ENCODE measurements at places on chromosomes 11 and 22.

- DNase-seq = no peak
Measured at GRCh38 chr11:9849389-9849788, 185.5 kb downstream of the SWAP70 start.

DNA sequence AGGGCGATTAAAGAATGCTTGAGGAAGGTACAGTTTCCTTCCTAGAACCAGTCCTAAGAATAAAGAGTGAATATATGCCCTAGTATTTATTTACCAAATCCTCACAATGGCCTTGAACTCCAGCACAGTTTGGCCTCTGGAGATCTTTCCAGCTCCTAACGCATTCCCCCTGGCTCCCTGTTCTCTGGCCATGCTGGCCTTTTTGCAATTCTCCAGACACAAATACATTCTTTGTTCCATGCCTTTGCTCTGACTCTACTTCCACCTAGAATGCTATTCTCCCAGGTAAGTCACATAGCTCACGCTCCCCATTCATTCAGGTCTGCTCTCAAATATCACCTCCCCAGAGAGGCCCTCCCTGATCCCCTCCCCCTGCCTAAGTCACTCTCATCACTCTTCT is 3.7 kb upstream of the DGKZ start:
- DNase-seq = no peak

- no peak for DNase-seq
Measured at GRCh38 chr22:45880091-45880715, 96.8 kb downstream of the WNT7B start.

GRCh38 chr11:91373497-91373896 is 851.1 kb upstream of the FAT3 start:
- DNase-seq = no peak

DNA sequence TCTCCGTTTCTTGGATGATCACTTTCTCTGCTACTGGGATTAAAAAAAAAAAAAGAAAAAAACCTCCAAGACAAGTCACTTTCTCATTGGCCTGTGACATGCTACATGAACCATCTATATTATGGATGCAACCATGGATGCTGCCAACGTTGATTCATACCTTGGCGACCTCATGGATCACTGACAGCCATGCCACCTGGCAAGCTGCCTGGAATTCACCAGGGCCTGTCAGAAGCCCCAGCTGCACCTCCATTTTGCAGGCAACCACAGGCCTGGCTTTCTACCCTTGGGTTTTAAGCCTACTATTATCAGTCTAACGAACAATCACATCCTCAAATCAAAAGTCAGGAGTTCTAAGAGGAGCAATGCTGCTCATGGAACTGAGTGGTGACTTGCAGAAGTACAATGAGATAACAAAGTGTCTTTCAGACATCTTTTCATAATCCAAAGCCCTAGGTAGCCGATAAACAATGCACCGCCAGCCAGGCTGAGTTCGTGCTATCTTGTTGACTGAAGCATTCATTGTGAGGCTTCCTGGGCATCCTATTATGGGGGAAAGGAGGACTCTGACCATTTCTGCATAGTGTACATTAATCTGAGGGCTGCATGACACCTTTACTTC is 48.0 kb upstream of the CADM1 start:
- DNase-seq = no peak
